ENCODE measurements at places on chromosomes 11 and 22. TPM values are rescaled to one million over a fixed set of nuclear protein-coding genes. Genes with fewer than 3 reads are reported as not detected.

The MS4A7 gene
- polyA plus RNA-seq = not detected

The RAG2 gene
- not detected for polyA plus RNA-seq

The MICALL1 gene
- 0.77 TPM for polyA plus RNA-seq

DNA sequence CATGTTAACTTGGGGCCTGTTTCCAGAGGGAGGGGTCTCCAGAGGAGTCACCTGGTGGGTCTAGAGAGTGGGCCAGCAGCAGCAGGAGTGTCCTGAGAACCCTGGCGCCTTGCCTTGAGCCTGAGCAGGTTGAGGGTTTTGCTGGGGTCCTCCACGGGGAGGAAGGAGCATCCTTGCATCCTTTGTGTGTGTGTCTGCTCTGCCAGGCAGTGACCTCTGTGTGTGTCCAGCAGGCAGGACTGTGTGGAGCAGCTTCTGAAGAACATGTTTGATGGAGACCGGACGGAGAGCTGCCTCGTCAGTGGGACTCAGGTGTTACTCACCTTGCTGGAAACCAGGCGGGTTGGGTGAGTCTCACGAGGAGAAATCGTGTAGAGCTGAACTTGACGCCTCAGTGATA is 55.7 kb downstream of the SBF1 start:
- peaks cover 82% of the 10 kb centered on the region for H3K36me3 ChIP-seq
- H3K4me1 ChIP-seq = no peaks in the 10 kb centered on the region
- no peak overlapping the region for H3K27ac ChIP-seq
- no peaks in the 10 kb centered on the region for H3K27me3 ChIP-seq
- no peak overlapping the region for H3K4me3 ChIP-seq
- no peak for DNase-seq

The PIM3 gene
- 48.1 TPM for polyA plus RNA-seq

The ASPHD2 gene
- 2.8 TPM for polyA plus RNA-seq

GRCh38 chr11:87425943-87426342 is 388.2 kb downstream of the TMEM135 start:
- no peak overlapping the region for H3K27ac ChIP-seq
- DNase-seq = no peak
- H3K4me1 ChIP-seq = no peaks in the 10 kb centered on the region
- H3K27me3 ChIP-seq = no peaks in the 10 kb centered on the region
- H3K4me3 ChIP-seq = no peak overlapping the region

The HMGXB4 gene
- 8.7 TPM for polyA plus RNA-seq

The LIMK2 gene
- polyA plus RNA-seq = 12.3 TPM

DNA sequence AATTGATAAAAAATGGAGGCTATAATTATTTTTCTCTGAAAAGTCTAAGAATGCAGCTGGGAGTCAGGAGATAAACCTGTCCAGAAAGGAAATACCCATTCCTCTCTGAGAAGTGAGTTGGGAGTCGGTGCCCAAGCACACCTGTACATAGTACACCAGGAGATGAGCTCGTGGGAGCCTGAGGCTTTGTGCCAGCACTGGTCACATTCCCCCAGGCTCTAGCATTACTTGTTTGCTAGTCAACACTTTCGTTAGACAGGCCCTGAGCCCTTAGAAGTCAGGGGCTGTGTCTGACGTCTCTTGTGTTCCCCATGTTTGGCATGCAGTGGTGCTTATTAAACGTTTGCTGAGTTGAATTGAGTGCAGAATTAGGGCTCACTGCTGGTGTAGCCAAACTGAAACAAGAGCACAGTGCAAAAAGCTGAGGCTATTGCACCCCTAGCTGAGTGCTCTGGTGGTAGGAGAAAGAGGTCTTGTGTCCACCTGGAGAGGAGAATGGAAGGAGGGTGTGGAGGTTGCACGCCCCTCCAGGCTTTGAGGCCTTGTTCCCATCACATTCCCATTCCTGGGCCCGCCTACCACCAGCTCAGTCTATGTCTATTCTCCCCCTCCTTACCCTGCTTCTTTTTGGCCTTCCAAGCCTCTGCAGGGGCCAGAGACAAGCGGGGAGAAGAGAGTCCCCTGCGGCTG is 6.8 kb downstream of the ROBO4 start:
- no peaks in the 10 kb centered on the region for H3K4me1 ChIP-seq
- H3K27ac ChIP-seq = no peak overlapping the region
- no peak for DNase-seq
- H3K27me3 ChIP-seq = no peaks in the 10 kb centered on the region

DNA sequence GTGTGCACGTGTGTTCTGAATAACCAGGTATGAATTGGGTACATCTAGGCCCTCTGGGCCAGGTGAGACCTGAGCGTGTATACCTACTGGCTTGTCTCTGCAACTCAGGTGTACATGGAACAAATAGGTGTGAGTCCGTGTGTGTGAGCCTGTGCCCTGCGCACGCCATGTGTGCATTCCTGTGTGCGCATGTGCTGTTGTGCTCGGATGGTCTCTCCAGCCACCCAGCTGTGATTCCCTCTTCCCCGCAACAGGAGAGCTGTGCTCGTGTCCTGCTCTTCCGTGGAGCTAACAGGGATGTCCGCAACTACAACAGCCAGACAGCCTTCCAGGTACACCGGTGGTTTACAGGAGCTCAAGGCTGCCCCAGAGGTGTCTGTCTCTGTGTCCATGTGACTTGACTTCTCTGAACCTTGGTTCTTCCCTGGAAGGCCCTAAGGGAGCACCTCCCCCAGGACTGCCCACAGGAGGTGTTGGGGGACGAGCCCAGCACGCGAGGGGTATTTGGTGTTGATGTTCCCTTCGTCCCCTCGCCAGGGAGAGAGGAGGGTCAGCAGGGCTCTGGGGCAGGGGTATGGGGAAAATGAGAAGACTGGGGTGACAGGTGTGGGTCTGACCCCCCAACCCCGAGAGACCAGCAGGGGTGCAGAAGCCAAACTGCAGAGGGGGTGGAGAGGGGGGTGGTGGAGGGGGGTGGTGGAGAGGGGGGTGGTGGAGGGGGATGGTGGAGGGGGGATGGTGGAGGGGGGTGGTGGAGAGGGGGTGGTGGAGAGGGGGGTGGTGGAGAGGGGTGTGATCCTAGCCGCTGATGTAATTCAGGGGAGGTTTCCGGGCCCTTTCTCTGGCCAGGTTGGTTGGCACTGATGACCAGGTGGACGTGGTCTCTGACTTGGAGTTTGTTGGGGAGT is 10.7 kb downstream of the SHANK3 start:
- H3K27me3 ChIP-seq = no peaks in the 10 kb centered on the region
- H3K4me3 ChIP-seq = no peak overlapping the region
- H3K27ac ChIP-seq = no peak overlapping the region
- H3K4me1 ChIP-seq = no peaks in the 10 kb centered on the region
- DNase-seq = no peak

- H3K27ac ChIP-seq = no peak overlapping the region
- no peaks in the 10 kb centered on the region for H3K36me3 ChIP-seq
- no peaks in the 10 kb centered on the region for H3K4me1 ChIP-seq
- no peak overlapping the region for H3K4me3 ChIP-seq
- no peak for DNase-seq
- H3K27me3 ChIP-seq = no peaks in the 10 kb centered on the region
Observed at GRCh38 chr22:43226377-43227238, 39.7 kb upstream of the TTLL12 start.

The MMP7 gene
- not detected for polyA plus RNA-seq

- no peaks in the 10 kb centered on the region for H3K27me3 ChIP-seq
- H3K4me3 ChIP-seq = peak overlapping the region; percentile 7
- no peaks in the 10 kb centered on the region for H3K36me3 ChIP-seq
Observed at GRCh38 chr22:30196141-30196879, 50.2 kb downstream of the LIF start.

DNA sequence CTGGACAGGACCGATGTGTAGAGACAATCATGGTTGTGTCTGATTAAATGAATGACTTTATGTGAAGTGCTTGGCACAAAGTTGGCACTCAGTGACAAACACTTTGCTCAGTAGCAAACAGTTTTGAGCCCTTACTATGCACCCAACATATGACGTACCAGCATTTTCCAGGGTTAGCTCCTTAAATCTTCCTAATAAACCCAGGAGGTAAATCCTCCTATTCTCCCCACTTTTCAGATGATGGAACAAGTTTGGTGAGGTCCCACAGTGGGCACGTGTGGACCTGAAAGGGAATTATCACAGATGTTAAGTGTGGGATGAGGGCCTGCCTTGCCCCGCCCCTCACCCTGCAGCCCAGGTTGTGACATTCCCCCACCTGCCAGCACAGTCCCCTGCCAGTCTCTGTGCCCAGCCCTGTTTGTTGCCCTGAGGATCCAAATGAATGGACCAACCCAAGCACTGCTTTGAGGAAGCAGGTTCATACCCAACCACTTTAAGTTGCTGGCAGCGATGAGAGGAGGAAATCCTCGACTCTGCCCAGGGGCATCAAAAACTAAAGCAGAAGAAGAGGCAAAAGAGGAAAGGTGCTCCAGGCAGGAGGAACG is 6.6 kb upstream of the CARD10 start:
- peaks cover 4% of the 10 kb centered on the region for H3K4me1 ChIP-seq
- no peaks in the 10 kb centered on the region for H3K36me3 ChIP-seq
- H3K4me3 ChIP-seq = no peak overlapping the region
- no peak for DNase-seq
- no peak overlapping the region for H3K27ac ChIP-seq

GRCh38 chr11:32256466-32256865 is 165.6 kb downstream of the RCN1 start:
- H3K4me3 ChIP-seq = no peak overlapping the region
- no peaks in the 10 kb centered on the region for H3K4me1 ChIP-seq
- DNase-seq = no peak
- H3K36me3 ChIP-seq = no peaks in the 10 kb centered on the region

DNA sequence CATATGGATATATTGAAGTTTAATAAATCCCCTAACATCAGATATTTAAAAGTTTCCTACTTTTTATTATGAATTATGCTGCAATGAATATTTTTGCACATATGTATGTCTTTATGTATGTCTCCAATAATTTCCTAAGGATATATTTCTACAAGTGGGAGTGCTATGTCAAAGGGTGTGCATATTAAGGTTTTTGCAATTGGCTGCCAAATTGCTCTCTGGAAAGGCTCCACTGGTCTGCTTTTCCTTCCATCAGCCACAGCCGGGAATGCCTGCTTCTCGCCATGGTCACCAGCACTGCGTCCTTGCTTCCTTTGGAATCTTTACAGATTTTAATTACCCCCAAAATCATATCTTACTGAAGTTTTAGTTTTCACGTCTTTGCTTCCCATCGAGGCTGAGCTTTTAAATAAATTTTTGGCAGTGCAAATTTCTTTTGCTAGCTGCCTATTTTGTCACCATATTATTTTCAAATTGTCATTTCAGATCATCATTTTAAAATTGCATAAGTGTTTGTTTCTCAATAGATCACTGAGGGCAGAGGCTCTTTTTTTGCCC is 221.7 kb downstream of the SNX19 start:
- DNase-seq = no peak
- H3K36me3 ChIP-seq = no peaks in the 10 kb centered on the region
- no peaks in the 10 kb centered on the region for H3K4me1 ChIP-seq
- H3K27ac ChIP-seq = no peak overlapping the region
- H3K27me3 ChIP-seq = no peaks in the 10 kb centered on the region
- no peak overlapping the region for H3K4me3 ChIP-seq

DNA sequence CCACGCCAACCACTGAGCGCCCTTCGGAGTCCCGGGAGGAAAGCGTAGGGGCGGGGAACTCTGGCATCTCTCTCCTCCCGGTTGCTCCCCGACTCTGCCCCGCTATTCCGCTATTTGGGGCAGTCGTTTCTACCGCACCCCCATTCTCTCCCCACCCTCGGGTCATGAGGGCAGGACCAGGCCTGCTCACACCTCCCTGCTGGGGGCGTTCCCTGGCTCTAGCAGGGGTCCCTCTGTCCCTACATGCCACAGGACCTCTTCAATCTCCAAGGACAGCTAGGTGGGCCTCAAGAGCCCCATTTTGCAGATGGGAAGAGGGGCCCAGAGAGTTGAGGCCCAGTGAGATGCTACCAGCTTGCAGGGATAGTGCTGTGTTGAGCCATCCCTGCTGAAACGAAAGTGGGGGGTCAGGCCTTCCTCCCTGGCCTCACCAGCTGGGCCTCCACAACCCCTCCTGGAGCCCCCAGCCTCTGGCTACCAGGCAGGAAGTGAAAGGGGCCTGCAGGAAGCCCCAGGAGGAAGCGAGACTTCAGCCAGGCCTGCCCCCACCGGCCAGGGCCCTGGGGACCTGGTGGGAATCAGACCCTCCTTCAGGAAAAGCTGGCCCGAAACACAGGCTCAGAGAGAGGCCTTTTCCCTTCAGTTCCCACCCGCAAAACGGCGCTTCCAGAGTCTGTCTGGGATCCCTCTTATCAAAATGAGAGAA is 5.5 kb upstream of the SHISA8 start:
- no peaks in the 10 kb centered on the region for H3K36me3 ChIP-seq
- no peak overlapping the region for H3K27ac ChIP-seq
- DNase-seq = no peak

- peak overlapping the region; percentile 60 for H3K4me3 ChIP-seq
- no peaks in the 10 kb centered on the region for H3K36me3 ChIP-seq
- H3K27ac ChIP-seq = peak overlapping the region; percentile 49
- H3K27me3 ChIP-seq = no peaks in the 10 kb centered on the region
- DNase-seq = peak; percentile 40
- peaks cover 12% of the 10 kb centered on the region for H3K4me1 ChIP-seq
Observed at GRCh38 chr11:85682330-85683305, 3.4 kb downstream of the CCDC89 start.

The NAT10 gene
- polyA plus RNA-seq = 28.0 TPM

The OR8D4 gene
- polyA plus RNA-seq = not detected

DNA sequence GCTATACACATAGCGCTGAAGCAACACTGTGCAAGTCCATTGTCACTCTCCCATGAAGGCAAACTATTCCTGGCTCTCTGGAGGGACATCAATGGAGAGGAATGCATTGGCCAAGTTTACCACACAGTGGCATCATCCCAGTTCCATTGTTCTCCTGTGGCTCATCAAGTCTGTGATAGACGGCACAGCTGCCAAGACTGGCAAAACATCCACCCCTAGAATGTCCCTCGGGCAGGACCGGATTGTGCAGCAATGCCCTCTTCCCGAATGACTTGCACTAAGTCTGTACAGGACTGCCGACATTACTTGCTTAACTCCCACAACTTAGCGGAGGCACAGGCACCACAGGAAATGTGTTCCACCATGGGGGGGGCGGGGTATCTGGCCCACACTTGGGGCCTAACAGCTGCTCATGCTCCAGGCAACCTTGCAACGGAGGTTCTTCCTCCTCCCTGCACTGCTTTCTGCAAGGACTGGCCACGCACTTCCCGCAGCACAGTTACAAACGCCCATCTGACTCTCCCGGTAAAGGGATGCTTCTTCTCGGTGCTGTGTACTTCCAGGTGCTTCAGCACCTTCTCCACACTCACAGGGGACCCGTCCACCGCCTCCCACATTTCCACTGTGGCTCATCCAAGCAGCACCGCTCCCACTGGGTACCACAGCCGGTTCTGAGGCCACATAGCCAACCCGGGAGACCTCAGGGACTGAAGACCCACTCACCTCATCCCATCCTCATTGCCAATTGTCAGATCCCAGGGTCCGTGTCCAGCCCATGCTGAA is 1309.6 kb upstream of the RAG2 start:
- DNase-seq = no peak
- H3K27me3 ChIP-seq = no peaks in the 10 kb centered on the region
- no peaks in the 10 kb centered on the region for H3K4me1 ChIP-seq
- H3K36me3 ChIP-seq = no peaks in the 10 kb centered on the region
- H3K4me3 ChIP-seq = no peak overlapping the region

The IL10RA gene
- polyA plus RNA-seq = 468 TPM

The HEPN1 gene
- not detected for polyA plus RNA-seq

Data from CD4-positive, alpha-beta memory T cell (primary cell).